Fibroblast of lung (primary cell): ENCODE measurements at places on chromosomes 13 and 19.

DNA sequence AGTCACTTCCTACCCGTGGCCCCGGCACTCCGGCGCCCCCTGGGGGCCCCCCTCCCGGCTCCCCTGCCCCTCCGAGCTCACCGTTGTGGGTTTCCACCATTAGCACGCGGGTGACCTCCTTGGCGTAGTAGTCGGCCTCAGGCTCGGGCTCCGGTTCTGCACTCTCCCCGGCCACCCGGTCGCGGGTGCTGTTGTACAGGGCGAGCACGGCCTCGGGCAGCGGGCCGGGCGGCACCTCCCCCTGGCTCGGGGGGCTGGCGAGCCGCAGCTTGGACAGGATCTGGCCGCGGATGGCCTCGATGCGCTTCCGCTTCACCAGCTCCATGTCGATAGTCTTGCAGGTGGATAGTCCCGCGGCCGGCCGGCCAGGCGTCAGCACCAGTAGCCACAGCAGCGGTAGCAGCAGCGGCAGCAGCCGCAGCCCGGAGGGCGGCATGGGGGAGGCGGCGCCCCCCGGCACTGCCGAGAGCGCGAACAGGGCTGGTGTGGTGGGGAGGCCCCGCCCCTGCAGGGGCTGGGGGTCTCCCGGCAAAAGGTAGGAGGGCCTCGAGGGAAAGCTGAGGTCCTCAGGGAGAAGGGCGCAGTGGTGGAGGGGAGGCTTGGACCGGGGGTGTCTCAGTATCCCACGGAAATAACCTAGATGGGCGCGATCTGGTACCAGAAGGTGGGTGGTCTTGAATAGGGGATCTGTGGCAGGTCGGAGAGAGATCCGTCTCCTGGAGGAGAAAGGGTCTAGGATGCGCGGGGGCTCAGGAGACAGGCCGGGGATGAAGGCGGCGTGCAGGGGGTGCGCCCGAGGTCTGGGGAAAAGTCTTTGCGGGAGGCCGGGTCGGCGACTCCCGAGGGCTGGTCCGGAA lies 885 bp downstream of the TGFB1 start:
- peak; percentile 48 for DNase-seq

DNA sequence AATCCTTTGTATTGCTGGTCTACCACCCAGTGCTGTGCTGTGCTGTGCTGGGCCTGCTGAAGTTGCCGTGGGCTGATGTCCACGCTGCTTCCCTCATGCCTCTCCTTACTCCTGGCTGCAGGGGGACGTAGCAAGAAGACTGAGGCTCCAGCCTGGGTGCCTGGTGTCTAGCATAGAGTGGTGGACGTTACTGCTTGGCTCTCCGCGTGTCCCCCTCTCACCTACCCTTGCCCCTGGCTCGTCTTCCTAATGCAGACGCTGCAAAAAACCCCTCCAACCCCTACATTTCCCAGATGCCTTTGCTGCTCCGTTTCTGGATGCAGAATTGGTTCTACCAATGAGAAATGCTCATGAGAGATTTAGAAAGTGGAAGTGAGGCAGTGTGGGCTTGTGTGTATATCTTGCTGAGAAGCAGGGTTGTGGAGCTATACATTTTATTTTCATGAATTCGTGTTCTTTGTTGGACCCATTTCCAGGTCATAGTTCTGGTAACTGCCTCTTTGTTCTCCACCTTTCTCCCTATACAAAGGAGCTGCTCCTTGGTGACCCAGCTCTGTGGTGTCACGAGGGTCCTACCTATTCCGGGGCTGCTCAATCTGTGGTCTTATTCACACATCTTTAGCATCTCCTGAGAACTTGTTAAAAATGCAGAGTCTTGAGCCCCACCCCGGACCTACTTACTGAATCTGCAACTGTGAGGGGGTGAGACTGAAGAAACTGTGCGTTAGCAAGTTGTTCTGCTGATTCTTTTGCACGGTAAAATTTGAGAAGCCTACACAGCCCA lies 7.9 kb upstream of the DENND1C start:
- DNase-seq = no peak

GRCh38 chr19:10812196-10812595 lies 23.8 kb downstream of the TMED1 start:
- DNase-seq = no peak

- no peak for DNase-seq
Measured at GRCh38 chr19:30807278-30807677, 435.1 kb downstream of the ZNF536 start.

DNA sequence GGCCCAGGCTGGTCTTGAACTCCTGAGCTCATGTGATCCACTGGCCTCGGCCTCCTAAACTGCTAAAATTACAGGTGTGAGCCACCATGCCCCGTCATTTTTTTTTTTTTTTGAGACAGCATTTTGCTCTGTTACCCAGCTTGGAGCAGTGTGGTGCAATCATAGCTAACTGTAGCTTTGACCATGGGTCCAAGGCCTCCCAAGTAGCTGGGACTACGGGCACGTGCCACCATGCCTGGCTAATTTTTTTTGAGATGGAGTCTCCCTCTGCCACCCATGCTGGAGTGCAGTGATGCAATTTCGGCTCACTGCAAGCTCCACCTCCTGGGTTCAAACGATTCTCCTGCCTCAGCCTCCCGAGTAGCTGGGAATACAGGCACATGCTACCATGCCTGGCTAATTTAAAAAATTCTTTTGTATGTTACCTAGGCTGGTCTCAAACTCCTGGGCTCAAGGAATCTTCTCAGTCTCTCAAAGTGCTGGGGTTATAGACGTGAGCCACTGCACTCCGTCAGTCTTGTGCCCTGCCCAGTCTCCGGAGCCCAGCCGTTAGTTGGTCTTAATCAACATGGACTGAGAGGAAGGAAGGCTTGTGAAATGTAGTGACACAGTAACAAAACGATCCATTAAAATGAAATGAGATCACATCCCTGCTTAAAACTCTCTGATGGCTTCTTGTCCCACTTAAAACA lies 1.4 kb upstream of the LRG1 start:
- no peak for DNase-seq

GRCh38 chr19:1252221-1252820 lies 3.9 kb downstream of the MIDN start:
- DNase-seq = peak; percentile 98

GRCh38 chr19:40304306-40304705 lies 19.2 kb upstream of the AKT2 start:
- DNase-seq = no peak

DNA sequence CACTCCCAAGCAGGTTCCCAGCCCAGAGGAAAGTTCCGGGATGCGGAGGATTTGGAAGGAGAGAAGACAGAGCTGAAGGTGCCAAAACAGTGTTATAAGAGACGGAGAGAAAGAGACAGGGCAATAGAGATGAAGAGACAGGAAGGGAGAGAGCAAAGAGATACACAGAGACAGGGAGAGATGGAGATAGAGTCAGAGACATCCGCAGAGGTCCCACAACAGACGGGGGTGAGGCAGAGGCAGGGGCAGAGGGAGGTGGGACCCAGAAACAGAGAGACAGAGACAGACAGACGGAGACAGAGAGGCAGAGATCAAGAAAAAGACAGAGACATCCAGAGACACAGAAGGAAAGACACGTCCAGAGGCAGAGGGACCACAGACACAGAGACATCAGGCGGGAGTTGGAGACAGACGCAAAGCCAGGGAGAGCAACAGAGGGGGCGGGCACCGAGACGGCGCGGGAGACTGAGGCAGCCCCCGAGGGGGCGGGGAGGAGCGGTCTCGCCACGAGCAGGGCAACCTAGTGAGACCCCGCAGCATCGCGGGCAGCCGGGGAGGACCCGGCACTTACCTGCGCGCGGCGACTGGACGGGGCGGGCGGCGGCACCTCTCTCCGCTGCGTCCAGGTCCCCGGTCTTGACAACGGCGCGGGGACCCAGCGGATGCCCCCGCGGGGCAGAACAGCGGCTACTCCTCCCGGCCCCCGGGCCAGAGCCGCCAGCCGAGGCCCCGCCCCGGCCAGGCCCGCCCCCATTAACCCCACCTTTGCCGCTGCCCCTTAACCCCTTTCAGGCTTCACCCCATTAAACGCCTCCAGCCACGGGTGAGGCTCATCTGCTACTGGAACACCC lies at the start of gene GPR4:
TSS of gene GPR4 (minus strand) at position 689 of the 851 bp plus-strand sequence. CDS start 10,346 bp downstream, outside the sequence.
- no peak for DNase-seq

DNA sequence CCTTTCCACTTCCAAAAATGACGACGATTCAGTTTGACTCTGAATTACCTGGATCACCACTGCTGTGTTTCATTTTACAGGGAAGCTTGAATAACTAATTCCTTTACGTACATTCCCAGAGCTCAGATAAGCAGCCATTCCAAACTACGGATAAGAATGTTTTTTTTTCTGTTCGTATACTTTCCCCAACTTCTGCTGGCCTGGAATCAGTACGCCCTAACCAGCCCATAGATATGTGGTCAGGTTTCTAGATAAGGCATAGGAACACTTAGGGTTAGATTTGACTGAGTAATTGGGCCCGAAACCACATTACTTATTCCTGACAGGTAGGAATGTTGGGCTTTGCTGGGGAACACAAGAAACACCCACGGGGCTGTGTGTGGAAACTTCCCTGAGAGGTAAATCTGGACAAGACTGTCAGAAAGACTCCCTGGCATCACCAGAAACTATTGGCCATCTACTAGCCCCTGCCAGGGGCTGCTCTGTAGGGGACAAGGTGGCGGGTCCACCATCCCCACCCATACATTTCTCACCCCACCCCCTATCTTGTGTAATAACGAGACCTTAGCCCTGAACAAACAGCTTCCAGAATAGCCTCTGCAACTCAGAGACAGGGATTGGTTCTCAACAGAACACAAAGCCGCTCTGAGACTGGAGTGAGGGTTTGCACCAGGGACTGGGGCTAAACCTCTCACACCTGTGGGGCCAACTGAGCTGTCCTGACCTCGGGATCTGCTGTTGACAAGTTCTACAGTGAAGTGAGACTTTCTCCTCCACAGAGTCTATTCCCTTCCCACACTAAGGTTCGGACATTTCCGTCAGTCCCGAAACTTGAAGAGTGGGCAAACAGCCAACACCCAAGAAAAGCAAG lies 15.6 kb downstream of the RHPN2 start:
- peak; percentile 91 for DNase-seq

DNA sequence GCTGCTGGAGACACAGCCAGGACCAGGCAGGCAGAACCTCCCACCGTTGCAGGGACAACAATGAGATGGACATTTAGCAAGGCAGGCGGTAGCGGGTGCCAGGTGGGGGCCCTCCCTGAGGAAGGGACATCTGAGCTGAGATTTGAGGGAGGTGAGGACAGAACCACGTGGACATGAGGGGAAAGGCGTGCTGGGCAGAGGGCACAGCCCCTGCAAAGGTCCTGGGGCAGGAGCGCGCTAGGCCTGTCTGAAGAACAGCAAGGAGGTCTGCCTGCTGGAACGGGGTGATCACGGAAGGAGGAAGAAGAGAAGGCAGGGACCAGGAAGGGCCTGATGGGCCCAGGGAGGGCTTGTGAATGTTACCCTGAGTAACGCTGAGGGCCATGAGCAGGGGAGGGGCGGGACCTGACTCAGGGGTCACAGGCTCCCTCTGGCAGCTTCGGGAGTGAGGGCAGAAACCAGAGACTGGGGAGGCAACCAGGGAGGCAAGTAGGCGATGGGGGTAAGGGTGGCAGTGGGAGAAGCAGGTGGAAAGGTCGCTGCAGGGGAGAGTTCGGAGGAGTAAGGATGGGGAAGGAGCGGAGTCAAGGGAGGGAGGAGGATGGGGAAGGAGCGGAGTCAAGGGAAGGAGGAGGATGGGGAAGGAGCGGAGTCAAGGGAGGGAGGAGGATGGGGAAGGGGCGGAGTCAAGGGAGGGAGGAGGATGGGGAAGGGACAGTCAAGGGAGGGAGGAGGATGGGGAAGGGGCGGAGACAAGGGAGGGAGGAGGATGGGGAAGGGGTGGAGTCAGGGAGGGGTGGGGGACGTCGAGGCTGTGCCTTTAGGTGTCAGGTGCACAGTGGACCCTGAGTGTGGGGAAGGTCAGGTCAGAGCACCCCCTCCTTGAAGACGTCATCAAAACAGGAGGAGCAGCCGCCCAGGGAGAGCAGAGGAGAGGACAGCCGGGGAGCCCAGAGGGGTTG lies 15.7 kb upstream of the B3GNT3 start:
- peak; percentile 21 for DNase-seq

DNA sequence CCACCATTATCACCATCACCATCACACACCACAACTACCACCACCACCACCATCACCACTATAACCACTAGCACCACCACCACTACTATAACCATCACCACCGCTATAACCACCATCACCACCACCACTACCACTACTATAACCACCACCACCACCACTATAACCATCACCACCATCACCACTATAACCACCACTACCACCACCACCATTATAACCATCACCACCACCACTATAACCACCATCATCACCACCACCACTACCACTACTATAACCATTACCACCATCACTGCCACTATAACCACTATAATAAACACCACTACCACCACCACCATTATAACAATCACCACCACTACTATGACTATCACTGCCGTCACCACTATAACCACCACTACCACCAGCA lies 173.2 kb downstream of the DCLK1 start:
- no peak for DNase-seq

DNA sequence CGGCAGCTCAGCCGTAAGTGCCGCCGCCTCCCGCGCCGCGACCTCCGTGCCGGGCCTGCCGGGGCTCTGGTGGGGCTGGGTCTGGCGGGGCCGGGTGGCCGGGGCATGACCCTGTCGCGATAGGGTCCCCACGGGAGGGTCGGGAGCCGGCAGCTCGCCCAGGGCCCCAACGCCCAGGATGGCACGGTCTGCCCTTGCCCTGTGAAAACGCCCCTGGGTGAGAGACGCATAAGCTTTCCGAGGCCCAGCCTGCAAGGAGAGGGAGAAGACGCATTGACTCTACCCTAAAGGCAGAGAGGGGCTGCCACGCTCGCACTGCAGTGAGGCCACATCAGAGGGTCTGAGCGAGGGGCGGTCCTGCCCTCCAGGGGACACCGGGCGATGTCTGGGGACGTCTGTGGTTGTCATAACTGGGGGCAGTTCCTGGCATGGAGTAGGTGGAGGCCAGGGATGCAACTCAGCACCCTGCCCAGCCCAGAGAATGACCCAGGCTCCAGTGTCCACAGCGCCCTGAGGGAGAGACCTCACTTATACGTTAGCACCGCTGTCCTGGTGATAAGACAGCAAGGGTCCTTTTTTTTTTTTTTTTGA lies 539 bp downstream of the ZNF554 start:
- DNase-seq = no peak

DNA sequence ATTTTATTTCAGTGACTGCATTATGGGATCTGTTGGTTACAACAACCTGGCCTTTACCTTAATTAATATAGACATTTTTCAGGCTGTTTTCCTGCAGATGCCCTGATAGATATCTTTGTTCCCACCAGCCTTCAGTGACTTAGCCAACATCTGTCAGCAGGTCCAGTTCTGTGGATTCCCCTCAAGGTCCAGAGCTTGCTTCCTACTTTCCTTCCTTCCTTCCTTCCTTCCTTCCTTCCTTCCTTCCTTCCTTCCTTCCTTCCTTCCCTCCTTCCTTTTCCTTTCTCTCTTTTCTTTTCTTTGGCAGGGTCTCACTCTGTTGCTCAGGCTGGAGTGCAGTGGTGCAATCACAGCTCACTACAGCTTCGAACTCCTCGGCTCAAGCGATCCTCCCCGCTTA lies 14.4 kb upstream of the CYP2B6 start:
- DNase-seq = no peak
